CD4-positive, alpha-beta T cell treated with Interleukin-17A for 1 hour (primary cell): ENCODE measurements at places on chromosomes 4 and X.

GRCh38 chr4:78099058-78099457 is 41.9 kb downstream of the FRAS1 start:
- DNase-seq: no peak

DNA sequence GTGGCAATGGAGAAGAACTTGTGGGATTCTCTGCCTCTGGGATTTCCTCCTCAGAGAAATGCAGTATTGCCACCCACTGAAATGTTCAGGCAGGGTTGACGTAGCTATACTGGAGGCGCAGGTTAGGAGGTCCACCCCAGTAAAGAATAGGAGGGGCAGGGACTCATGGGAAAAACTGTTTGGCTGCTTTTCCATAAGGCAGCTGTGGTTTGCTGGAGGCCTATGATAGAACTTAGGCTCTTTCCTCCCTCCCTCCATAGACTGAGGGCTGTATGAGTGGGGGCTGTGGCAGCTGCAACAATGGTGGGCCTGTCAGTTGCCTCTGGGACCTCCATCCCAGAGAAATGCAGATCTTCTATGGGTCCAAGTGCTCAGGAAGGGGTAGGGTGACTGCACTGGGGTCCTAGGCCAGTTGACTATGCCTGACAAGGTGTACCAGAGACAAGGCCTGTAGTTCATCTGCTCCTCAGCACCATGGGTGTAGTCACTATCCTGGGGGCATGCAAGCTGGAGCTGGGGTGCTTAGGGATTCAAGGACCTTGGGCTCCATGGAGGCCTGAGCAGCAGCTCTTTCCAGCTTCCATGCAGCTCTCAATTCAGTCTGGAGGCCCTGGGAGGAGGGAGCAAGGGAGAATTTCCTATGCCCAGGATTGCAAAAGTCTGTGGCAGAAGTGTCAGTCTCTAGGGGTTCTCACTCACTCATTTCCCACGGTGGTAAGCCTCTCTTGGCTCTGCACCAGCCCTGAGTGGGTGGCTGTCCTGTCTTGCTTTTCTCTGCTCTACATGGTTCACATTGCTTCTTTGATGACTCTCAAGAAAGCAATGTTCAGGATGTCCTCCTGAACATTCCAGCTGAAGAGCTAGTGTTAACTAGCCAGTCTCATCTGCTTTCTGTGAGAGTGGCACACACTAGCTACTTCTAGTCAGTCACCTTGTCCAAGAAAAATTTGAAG is 353.0 kb downstream of the IDS start:
- no peak for DNase-seq

GRCh38 chr4:8314691-8315255 is 45.2 kb downstream of the HTRA3 start:
- no peak for DNase-seq

DNA sequence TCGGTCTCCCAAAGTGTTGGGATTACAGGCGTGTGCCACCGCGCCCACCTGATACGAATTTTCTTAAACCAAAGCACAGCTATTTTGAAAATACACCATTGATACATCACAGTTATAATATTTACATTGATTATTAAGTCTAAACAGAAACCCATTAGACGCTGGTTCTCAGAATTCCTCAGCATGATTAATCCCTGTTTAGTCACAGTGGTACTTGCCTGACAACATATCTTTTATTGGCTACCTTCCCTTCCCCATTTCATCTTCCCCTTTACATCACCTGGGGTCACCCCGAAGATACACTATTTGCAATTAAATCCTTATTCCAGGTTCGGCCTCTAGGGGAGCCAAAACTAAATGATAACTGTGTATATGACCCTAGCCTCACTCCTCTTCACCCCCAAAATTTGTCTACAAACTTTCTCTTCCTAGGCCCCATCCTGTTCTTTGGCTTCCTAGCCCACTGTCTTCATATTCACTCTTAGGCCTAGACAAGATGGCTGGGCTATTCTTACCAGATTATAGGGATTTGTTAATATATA is 36.8 kb upstream of the IL1RAPL1 start:
- no peak for DNase-seq

DNA sequence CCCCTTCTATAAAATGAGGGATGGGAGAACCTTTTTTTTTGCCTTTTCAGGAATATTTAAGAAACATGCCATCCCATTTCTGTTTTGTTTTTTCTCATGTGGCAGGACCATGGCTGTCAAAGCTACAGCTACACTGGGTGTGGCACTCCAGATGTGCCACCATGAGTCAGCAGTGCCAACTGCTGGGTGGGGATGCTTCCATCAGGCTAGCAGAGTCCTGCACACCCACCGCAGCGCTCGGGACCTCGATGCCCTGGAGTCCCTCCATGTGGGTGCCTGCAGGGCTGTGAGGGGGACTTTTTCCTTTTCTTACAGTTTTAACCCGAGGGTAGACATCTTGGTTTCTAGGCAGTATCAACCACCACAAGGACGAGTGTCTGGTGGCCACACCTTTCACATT is 352.6 kb downstream of the NR3C2 start:
- DNase-seq: no peak

DNA sequence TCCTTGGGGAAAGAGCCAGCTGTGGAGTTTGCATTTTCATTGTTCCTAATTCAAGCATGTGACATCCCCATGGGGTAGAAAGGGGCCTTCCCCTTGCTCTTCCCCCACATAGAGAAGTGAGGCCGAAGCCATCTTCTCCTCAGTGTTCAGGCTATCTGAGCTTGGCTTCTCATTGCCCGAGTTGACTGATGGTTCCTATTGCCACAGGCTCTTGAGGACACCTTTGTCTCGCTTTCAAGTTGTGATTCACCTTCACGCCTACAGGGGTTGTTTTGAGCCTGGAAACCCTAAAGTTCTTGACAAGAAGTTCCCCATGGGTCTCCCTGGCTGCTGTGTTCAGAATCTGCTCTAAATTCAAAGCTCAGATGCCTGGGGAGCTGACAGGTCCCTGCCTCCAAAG is 25.0 kb downstream of the CCNQ start:
- no peak for DNase-seq

DNA sequence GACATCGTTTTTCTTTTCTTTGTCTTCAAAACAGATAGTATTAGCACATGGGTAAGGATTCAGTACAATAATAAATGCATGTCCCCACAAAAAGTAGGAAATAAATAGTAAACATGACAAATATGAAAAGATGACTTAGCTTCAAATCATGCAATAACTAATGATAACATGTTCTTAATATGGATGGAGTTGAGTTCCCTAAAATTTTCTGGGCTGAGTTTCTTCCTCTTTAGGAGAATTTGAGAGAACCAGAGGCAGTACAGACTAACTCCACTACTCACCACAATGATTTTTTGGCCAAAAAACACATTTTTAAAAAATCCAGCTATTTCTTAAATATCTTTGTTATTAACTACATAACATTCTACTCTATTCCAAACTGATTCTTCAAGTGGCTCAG is 432.3 kb upstream of the HS3ST1 start:
- DNase-seq: no peak

DNA sequence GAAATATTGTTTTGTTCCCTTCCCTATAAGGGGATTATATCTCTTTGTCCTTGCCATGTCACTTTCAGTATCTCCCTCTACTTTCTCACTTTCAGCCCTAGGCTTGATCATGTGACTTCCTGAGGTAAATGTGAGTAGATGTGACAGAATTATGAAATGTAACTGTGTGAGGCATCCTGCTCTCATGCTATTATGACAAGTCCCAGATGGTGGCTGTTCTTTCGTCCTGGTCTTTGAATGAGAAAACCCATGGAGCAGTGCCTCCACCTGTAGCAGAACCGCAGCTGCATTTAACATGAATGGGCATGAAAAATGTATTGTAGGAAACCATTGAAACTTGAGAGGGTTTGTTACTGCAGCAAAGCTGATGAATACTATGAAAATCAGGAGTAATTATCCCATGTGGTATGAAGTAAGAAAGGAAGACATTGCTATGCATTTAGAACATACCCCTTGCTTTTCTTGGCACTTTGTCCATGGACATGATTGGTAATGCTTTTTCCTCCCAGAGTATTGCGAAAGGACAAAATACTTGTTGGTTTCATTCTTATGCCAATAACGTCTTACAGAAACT is 202.2 kb upstream of the GPRIN3 start:
- DNase-seq: peak; percentile 44

DNA sequence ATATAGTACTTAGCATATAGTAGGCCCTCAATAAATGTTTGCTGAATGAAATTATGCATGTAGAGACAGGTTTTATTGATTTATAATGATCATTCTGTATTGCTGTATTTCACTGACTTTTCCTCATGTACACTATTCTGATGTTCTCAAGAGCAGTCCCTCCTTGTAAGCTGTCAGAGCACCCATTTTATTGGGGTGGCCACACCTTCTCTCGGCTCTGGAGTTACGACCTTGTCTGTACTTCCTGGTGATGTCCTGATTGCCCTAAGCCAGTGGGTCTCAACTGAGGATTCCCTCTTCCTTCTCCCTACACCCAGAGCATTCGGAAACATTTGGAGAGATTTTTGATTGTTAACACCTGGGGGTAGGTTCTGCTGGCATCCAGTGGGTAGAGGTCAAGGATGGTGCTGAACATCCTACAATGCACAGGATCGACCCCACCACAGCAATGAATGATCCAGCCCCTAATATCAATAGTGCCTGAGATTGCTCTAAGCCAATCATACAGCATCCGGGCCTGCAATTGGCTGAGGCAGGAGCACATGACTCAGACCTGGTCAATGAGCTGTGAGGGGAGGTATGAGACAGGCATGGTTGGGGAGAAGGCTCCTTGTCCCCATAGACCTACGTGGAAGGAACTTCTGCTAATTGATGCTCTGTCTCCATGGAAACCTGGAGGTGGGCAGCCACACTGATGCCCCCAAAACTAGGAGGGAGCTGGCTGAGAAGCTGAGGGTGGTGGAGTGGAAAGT is 58.8 kb downstream of the CLDN34 start:
- DNase-seq: no peak

DNA sequence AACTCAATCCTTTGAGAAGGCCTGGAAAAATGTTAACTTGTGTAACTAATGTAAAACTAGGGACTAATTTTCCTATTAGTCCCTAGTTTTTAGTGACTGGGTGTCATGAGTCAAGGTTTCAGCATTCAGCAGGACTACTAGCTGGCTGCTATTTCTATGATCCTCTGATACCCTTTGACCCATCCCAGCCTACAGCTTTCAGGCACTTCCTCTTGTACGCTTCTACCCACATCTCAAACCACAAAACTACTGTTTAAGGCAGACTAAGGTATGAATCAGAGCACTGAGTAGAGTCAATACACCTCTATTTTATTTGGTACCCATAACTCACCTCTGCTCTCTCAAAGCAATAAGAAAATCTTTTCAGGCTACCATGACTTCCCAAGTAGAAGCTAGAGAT is 809.6 kb downstream of the PDHA2 start:
- no peak for DNase-seq

DNA sequence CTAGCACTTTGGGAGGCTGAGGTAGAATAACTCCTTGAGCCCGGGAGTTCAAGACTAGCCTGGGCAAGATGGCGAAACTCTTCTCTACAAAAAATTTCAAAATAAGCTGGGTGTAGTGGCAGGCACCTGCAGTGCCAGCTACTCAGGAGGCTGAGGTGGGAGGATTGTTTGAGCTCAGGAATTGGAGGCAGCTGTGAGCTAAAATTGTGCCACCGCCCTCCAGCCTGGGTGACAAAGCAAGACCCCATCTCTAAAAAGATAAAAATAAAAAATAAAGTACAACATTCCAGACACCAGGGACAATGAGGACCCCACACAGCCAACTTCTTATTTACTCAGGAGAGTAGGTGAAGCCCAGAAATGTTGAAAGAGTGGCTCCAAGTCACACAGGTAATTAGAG is 53.0 kb downstream of the APBB2 start:
- no peak for DNase-seq

GRCh38 chr4:101066626-101067170 is 280.6 kb downstream of the PPP3CA start:
- no peak for DNase-seq
